CD4-positive, alpha-beta T cell treated with Interleukin-4 for 4 hours (primary cell): ENCODE measurements at places on chromosomes 4 and X.

DNA sequence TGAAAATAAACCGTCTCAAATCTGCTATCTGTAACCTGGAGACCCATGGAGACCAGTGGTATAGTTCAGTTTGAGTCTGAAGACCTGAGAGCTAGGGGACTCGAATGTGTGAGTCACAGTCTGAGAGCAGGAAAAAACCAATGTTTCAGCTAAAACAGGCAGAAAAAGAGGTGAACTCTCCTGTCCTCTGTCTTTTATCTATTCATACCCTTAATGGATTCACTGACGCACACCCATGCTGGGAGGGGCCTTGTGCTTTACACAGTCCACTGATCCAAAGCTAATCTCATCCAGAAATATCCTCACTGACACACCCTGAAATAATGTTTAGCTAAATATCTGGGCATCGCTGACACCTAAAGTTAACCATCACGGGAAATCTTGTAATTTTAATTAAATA, 297.9 kb downstream of the GPM6A start:
- DNase-seq: no peak

DNA sequence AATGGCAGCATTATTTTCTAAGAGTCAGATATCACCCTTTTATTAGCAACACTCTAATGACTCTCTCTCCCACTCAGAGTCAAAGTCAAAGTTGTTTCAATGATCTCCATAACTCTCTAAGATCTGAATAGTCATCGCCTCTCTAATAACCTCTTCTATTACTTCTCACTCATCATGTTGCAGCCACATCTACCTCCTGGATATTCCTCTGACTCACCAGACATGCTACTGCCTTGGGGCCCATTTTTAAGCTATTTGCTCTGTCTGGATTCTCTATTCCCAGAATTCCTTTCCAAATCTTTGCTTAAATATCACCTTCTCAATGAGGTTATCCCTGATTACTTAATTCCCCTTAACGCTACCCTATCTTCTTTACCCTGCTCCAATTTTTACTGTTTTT, 391.8 kb upstream of the MAGEB16 start:
- DNase-seq: no peak

DNA sequence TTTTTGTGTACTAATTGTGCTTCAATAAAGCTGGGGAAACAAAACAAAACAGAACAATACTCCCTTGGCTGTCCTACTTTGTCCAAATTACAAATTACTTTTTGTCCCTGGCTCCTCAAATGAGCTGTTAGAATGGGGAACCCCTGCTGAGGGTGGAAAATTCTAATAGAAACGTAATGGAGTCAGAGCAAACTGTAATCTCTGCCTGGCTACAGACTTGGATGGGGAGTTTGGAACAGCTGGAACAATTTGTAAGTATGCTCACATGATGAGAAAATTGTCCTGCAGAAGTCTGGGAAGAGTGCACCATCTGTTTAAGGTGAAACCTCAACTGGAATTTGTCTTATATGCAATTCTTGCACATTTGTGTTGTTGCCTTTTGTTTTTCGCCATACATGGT, 364.4 kb upstream of the CLNK start:
- no peak for DNase-seq

DNA sequence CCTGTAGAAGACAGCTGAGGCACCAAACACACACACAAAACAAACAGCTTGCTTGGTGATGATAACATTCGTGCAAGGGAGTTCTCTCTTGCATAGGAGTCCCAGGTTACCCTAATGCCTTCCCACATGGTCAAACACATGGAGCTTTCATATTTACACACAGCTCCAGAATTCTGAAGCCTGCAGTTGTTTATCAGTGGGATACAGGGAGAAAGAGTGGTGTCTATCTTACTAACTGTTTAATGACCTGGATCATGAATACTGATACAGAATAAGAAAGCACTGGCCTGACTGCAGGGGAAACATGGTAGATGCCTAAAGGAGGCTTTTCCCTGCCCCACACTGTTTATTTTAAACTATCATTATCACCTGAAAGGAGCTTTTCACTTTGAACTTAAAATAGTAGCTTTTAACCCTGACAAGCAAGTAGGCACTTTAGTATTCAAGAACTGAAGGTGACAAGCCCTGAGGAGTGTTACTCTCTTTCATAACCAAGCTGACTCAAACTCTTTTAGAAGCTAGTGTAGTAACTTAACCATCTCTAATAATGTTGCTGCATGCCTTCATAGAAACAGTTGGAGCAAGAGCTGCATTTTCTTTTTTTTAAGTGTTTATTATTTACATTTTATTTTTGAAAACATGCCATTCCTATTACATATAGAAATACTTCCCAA, 15.6 kb downstream of the TET2 start:
- no peak for DNase-seq

DNA sequence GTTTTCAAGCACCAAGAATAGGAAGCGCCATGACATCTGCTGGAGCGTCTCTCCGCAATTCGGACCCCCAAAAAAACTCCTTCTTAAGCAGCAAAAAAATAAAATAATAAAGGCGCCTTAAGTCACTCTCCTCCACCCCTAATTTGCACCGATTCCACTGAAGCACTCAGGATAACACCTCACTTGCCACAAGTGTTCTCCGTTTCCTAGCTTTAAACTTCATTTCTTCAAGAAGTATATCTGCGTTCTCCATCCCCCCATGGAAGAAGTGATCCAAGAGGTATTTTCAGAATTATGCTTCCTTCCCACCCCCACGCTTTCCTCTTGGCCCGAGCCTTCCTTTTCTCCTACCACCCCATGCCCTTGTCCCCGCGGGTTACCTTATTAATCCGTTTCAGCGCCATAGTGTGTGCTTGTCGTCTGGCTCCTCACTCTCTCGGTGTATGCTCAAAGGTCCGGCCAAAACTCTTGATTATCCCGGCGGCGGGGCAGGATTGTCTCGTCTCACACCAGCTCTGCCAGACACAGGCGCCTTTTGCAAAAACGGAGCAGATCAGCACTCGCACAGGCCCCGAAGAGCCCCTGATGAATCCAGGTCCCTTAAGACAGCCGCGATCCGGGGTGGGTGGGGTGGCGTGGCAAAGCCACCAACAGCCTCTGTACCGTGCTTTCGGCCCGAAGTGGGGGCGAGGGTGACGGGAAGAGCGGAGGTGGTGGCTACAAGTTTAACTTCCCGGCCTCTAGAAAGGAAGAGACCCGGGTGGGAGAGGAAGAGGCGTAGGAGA, 1.1 kb downstream of the UBE2D3 start:
- DNase-seq: no peak

DNA sequence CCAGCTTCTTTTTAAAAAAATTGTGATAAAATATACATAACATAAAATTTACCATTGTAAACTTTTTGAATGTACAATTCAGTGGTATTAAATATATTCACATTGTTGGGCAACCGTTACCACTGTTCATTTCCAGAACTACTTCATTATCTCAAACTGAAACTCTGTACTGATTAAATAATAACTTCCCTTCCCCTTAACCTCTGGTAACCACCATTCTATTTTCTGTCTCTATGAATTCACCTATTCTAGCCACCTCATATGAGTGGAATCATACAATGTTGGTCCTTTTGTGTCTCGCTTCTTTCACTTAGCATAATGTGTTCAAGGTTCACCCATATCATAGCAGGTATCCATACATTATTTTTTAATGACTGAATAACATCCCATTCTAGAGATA, 8.3 kb downstream of the GPR50 start:
- no peak for DNase-seq

DNA sequence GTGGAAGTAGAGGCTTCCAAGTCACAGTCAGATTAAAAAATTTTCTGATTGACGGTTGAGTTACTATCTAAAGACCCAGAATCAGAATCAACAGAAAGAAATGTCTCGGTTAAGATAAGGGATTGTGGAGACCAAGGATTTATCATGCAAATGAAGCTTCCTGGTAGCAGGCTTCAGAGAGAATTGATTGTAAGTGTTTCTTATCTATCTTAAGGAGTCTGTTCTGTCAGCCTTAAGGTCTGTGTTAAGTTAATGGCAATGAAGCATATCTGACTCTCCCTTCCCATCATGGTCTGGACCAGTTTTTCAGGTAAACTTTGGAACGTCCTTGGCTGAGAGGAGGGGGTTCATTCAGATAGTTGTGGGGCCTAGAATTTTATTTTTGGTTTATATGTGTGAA, 780.2 kb downstream of the FAM133A start:
- no peak for DNase-seq

GRCh38 chr4:168656946-168657473, 160.2 kb downstream of the PALLD start:
- DNase-seq: no peak

DNA sequence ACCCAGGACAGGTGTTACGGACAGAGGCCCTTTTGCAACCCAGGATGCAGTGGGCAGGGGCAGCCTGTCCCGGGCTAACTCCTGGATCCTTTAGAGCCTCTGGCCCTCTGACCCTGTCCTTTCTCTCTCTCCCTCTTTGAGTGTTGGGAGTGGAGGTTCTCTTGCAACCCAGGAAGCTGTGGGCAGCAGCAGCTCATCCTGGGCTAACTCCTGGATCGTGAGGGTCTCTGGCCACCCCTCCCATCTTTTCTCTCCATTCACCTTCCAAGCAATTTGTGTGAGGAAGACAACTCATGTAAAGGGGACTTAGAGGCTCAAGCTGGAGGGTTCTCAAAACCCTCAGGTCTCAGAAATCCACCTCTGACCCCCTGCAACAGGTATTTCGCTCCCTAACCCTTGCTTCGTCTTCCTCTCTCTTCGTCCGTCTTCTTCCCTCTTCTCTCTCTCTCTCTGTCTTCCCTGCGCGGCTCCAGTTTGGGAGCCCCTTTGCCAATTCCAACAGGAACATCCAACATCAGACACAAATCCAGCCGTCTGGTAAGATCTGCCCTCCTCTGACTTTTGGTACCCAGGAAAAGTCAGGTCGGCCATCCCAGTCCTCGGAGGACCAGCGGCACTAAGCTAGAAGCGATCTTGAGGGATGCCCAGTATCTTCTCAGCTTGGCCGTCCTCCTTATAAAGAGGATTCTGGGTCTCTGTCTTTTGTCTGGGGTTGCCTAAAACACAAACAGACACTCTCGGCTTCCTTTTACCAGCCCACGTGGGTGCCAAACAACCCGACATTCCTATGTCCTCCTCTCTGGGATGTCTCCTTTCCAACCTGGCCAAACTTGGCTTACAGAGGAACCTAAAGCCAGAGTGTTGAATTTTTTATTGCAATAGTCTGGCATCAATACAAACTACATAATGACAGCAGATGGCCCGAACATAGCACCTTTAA, 7.9 kb downstream of the ASMTL start:
- no peak for DNase-seq

GRCh38 chrX:109475174-109475891, 6.6 kb downstream of the GUCY2F start:
- DNase-seq: no peak

DNA sequence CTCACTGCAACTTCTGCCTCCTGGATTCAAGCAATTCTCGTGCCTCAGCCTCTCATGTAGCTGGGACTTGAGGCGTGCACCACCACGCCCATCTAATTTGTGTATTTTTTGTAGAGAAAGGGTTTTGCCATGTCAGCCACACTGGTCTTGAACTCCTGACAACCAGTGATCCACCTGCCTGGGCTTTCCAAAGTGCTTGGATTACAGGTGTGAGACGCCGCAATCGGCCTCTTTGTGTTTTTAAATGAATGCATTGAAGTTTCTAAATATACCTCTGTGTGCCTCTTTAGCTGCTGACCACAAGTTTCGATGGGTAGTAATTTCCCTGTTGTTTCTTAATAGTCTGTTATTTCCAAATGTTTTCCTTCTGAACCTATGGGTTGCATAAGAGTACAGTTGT, 765.3 kb upstream of the GRIA3 start:
- DNase-seq: no peak

DNA sequence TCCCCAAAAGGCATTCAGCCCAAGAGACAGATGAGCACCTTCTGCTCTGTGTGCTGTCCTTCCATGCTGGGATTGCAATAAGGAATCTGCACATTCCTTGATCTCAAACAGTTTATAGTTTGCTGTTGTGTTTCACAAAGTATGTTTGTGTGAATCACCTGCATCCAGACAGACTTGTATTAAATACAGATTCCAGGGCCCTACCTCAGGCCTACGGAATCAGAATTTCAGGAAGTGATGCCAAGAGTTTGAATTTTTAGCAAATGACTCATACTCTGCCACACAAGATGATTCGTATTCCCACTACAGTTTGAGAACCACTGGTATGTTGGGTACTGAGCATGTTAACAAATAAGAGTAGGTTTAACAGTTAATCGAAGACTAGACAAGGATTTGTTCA, 7.0 kb downstream of the VAMP7 start:
- DNase-seq: no peak

GRCh38 chr4:4969298-4969697, 50.0 kb downstream of the CYTL1 start:
- no peak for DNase-seq

GRCh38 chr4:68797618-68798017, 18.2 kb upstream of the UGT2B10 start:
- no peak for DNase-seq

GRCh38 chrX:23557070-23557469, 110.2 kb upstream of the PRDX4 start:
- DNase-seq: no peak

GRCh38 chr4:25956260-25956659, 42.2 kb downstream of the SMIM20 start:
- no peak for DNase-seq

DNA sequence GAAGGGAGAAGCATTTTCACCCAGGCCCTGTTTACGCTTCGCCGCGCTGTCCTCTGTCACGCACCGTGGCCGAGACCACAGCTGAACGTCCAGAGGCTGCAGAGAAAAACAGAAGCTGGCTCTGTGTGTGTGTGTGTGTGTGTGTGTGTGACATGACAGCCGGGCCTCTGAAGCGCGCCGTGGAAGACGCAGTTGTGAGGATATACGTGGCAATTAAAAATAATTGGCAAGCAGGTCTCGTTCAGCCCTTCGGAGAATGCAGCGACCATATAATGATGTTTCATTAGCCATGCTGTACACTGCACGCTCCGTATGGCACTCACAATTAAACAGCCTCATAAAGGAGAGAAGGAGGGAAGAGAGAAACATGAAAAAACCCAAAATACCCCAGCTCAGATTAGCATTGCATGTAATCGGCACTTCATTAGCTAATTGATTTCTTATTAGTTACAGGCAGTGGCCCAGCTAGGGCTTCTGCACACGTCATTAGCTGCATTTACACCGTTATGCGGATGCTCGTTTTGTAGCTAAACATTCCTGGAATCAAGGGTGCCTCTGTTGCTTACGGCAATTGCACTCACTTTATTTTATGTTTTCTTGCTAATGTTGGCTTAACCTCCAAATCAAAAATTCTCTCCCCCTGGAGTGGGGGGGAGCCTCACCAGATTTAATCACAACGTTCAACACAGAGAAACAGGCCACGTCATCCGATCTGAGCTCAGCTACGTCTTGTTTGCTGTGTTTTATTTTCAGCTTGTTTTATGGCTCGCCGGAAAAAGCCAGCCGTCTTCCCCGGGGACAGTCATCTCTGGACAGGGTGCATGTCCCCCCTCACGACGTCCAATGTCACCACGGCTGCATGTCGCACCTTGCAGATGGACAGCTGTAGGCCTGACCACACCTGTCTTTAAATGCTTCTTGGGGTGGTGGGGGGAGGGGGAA, 74.6 kb upstream of the SHOX start:
- no peak for DNase-seq

GRCh38 chr4:55038176-55038890, 87.1 kb downstream of the KDR start:
- DNase-seq: no peak

GRCh38 chrX:70009970-70010369, 39.8 kb downstream of the AWAT2 start:
- no peak for DNase-seq

GRCh38 chr4:7817877-7818398, 121.7 kb downstream of the AFAP1 start:
- no peak for DNase-seq

- DNase-seq: no peak
These were observed 758 bp downstream of the IQSEC2 start for GRCh38 chrX:53280331-53281320.

- DNase-seq: no peak
These were observed 49.5 kb downstream of the STAP1 start for GRCh38 chr4:67608027-67608426.
